ENCODE measurements at places on chromosomes 7 and 10.

DNA sequence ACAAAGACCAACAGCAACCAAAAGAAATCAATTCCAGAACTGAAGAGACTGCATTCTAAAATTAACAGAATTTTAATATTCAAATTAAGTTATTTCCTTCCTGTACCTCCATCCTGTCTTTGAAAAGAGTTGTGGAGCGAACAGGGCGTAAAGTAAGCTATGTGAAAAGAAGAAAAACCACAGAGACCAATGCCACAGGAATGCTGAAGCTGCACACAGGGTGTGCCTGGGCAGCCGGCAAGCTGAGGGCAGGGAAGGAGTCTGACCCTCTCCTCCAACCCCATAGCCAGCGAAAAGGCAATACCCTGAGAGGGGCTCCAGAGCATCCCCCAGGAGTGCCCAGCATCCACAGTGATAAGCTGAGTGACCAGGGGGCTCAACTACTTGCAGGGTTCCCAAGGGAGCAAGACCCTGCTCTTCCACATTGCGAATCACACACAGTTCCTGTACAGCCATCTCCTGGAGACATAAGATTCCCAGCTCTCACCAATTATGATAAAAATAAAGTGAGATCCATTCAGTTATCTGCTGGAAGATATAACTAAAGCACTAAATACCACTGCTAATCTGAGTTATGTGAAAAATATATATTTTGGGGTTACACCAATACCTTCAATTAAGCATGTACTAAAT, 93.8 kb downstream of the PARD3 start:
- no peak for DNase-seq

- peak; percentile 55 for DNase-seq
These were observed 23.9 kb downstream of the ATP6V1F start for GRCh38 chr7:128886391-128887168.

DNA sequence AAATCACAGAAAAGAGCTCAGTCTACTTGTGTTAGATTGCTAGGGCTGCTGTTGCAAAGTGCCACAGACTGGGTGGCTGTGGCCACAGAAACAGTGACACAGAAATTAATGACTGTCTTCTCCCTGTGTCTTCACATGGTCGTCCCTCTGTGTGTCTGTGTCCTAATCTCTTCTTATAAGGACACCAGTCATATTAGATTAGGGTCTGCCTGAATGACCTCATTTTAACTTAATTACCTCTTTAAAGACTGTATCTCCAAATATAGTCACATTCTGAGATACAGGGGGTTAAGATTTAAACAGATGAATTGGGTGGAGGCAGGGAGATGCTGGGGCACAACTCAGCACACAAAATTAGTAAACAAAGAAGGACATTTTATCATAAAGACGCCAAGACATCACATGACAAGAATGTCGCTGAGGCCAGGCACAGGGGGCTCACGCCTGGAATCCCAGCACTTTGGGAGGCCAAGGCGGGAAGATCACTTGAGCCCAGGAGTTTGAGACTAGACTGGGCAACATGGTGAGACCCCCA, 23.3 kb upstream of the PARD3 start:
- no peak for DNase-seq

- DNase-seq: no peak
These were observed 14.3 kb downstream of the CEP41 start for GRCh38 chr7:130426564-130426963.

- DNase-seq: no peak
These were observed 89.6 kb downstream of the COBL start for GRCh38 chr7:51226916-51227535.

GRCh38 chr7:636396-636795, 90.1 kb upstream of the DNAAF5 start:
- DNase-seq: no peak

All from right cardiac atrium (tissue), 5 donors.